Activated CD4-positive, CD25-positive, alpha-beta regulatory T cell treated with anti-CD3 and anti-CD28 coated beads, Interleukin-2, amount 50 U/mL, for 16 hours (primary cell): ENCODE measurements at places on chromosomes 4 and X.

- no peak for DNase-seq
These were observed 337.3 kb upstream of the GNPDA2 start for GRCh38 chr4:45063696-45064095.

GRCh38 chr4:148353571-148353970 lies 88.6 kb downstream of the NR3C2 start:
- DNase-seq: no peak

DNA sequence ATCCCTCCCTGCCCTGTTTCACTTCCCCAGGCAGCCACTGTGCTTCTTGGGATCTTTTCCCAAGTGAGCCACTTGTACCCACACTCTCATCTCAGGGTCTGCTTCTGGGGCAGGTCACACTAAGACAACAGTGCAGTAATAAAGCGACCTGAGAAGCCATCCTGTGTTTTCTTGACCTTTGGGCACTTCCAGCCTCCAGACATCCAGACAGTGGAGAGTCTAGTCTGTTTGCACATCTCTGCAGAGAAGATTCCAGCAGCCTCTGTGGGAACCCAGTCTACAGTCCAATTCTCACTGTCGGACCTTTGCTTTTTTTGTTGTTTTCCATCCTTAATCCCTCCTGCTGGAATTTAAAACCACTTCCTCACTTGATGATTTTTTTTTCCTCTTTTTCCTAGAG lies 50.3 kb upstream of the ATP6AP2 start:
- no peak for DNase-seq

- DNase-seq: no peak
These were observed 860 bp downstream of the FAM50A start for GRCh38 chrX:154444755-154445246.

- DNase-seq: peak; percentile 4
These were observed 441.7 kb upstream of the RASGEF1B start for GRCh38 chr4:81913427-81913879.

DNA sequence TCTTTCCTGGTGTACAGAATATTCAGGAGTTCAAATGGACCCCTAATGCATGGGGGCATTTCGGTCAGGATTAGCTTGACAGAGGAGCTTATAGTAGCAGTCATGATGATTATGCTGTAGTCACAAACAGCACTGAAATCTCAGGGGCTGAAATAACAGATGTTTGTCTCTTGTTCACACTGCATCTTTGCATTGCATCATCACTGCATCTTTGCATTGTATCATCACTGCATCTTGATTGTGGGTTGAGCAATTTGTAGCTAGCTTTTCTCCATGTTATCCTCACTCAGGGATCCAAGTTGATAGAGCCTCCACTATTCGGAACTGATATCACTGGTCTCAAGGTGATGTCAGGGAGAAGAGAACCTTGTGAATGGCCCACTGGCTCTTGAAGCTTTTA lies 160.9 kb downstream of the GATB start:
- no peak for DNase-seq

DNA sequence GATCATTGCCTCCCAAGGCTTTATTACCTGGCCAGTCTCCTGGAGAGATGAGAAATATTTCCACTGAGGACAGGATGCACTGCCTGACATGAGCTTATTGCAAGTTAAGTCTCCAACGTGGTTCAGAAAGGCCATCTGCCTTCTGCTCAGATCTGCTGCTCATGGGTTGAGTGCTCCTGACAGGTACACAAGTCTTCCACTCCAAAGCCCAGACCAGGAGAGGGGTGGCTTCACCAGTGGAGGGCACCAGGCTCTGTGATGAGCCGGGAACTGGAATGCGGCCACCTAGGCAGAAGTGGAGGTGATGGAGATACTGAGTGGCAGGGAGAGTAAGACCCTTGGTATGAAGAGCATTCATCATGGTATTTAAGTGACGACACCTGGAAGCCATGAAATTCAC lies 79.5 kb upstream of the IRF2 start:
- DNase-seq: no peak

DNA sequence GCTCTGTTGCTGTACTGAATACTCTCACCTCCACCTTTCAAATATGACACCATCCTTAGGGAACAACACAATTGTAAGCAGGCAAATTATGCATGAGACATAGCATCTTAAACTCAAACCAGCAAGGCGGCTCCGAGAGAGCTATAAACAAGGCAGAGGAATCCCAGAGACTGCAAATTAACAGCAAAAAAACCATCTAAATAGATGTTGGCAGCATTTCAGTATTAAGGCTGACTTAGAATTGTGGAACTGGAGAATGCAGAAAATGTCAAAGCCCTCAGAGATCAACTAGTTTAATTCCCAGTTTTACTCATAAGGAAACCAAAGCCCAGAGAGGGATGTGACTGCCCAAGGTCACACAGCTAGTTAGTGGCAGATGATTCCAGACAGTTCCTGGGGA lies 37.2 kb upstream of the SPANXC start:
- no peak for DNase-seq

DNA sequence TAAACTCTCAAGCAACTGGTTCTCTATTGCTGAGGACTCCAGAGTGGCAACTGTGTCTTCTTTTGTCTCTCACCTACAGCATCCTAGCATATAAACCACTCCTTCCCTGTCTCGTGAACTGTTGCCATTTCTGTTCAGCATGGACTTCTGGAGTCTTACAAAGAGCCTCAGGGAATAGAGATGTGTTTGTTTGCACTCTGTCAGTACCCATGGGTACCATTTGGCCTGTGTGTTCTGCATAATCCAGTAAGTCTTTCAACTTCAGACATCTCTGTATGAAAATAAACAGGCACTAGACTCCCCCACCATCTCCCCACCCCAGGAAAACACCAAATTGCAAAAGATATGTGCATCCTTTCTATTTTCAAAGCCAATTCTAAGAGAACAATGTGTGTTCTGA lies 1351.6 kb upstream of the PABPC4L start:
- no peak for DNase-seq

DNA sequence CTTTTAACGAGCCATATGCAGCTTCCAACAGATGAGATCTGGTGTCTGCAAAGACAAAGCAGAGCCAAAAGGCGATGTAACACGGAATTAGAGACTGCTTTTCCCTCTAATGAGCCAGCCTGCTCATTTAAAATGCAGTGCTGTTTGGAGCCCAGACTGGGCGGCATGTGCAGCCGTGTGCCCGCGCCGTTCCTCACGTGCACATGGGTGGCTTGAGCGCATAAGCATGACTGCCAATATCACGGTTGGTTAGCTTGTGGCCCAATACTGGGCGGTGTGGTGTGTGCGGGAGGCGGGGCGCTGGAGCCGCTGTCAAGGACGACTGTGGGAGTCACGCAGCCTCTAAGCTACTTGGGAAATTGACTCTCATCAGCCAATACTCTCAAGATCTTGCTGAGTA lies 87.0 kb upstream of the SCOC start:
- no peak for DNase-seq

GRCh38 chrX:8731559-8732395 lies at the start of gene ANOS1:
Gene ANOS1, minus strand, starts transcription at chrX:8732137. Its CDS starts 101 bp downstream, at chrX:8732036.
- DNase-seq: no peak

DNA sequence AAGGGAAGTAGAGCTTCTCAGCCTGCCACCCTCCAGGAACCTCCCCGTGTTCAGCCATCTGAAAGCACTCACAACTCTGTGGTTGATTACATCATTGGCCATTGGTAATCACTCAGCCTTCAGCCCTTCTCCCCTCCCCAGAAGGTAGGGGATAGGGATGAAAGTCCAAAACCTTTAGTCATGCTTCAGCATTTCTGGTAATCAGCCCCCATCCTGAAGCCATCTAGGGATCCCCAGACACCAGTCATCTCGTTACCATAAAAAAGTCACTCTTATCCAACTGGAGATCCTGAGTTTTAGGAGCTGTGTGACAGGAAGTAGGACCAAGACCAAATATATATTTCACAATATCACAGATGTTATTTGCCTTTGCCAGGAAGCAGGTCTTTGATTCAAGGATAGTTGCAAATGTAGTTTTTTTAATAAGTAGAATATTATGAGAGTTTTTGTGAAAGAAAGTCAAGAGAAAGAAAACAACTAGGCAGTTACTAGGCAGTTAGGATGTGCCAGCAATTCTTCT lies 364.6 kb upstream of the NOCT start:
- no peak for DNase-seq

DNA sequence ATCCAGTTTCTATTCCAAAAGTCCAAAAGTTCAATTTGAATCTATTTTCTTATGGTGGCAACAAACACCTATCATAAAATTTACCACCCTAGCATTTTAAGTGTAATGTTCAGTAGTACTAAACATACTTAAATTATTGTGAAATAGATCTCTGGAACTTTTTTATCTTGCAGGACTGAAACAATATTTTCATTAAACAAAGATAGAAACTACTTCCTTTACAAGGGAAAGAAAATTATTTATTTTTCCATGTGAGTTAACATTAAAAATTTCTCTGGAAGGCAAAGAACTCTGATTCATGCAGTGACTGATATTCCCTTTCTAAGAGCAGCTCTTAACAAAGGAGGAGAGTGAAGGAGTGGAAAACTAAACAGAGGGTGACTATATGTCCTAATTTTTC lies 40.2 kb downstream of the ADH7 start:
- DNase-seq: no peak

DNA sequence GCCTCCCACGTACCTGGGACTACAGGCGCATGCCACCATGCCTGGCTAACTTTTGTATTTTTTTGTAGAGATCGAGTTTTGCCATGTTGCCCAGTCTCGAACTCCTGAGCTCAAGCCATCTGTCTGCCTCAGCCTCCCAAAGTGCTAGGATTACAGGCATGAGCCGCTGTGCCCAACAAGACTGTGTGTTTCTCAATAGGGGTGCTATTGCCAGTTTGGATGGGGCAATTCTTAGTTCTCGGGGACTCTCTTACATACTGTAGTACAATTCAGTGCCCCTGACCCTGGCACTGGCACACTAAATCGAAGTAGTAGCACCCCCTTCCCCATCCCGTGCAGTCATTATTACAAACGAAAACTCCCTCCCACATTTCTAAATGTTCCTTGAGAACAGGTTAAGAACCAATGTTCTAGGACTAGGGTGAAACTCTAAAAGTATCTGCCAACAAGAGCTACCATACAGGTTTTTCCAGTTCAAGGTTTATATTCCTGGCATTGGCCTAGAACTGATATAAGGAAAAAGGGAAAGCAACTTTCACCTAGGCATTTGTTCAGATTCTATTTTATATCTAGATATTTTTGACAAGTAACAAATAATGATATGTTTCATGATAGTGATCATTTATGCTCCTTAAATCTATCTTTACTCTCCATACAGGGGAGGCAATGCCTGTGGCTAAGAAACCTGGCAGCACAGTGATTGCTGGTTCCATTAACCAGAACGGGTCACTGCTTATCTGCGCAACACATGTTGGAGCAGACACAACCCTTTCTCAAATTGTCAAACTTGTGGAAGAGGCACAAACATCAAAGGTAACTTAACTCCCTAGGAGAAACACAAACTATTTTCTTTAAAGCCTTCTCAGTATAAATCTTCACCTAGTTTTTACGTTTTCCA lies 50.4 kb upstream of the PGAM4 start:
- DNase-seq: no peak

DNA sequence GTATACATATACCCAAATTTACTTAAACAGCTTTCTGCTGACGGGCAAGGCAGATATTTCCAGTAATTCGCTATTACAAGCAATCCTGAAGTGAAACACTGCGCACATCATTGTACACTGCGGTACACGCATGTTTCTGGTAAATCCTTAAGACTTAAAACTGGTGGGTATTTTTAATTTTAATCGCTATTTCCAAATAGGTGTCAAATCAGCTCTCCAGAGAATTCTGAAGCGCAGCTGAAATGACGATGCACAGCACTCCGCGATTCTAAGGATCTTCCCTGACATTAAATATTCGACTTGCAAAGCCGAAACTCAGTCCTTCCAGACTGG lies 361 bp downstream of the TMEM128 start:
- no peak for DNase-seq

DNA sequence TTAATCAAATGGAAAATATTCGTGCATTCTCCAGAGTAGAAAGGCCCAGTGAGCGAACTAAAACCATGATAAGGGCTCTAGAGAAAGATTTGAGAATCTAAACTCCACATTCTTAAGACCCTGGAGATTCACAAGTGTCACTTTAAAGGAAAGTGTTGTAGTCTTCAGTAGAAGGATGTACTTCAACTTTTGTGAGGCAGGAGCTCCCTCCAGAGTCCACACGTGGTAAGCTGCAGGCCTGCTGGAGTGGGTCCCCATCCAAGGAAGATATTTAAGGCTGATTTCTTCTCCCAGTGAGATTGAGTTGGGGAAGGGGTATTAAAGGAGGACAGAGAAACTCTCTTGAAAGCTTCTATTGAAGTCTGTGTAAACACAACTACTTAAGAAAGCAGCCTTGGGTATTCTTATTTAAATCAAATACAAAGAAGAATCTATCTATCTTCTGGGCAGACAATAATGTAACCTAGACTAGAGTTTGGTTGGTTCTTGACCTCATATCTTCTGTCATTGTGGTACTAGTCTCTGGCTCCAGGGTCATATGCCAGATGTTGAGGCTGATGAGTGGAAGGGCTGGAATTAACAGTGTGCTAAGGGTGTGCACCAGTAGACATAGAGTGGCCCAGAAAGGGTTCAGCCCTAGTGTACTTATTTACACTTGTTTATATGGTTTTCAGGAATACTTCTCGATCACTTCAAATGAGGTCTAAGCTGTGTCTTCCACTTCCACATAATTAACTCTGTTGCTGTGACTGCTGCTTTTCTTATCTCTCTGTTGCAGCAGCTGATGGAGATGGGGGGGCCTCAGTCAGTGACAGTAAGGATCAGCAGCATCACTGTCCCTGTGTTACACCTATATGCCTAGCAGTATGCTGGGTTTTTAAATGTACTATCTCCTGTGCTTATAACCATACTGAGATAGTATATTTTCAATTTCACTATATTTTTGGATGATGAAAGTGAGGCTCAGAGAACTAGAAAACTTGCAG lies 76.1 kb downstream of the HMGB2 start:
- DNase-seq: peak; percentile 21

GRCh38 chr4:155077452-155078229 lies 130.8 kb upstream of the NPY2R start:
- DNase-seq: no peak

DNA sequence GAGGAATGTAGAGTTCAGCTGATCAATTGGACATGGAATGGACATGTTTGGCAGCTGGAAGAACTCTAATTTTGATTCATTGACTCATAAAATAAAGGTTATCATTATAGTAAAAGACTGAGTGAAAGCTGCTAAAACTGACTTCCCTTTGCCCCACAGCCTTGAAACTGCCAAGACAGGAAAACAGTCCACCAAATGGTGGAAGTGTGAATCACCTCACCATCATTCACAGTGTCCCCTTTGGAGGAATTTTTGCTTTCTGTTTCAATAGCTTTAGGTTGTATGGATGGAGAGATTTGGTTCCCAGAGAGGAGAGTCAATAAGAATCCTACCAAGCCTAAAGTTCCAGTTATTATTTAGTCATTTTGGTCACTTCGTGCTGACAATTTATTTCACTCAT lies 20.8 kb upstream of the FREM3 start:
- DNase-seq: no peak

- DNase-seq: no peak
These were observed 83.8 kb upstream of the UCP1 start for GRCh38 chr4:140652601-140653000.

DNA sequence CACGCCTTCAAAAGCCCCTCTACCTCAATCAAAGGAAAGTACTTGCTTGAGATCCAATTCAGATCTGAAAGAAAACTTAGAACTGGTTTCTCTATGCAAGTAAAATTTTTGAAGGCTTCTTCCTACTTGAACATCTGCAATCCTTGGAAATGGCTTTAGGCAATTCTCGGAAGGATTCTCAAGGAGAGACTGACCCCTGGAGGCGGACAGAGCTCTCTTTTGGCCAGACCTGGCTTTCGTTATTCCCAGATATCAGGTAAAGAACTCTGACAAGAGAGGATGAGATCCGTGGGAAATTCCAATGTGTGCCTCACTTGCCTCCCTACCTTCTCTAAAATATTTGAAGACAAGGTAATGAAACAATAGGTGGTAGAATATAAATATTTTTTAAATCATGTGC lies 670.3 kb upstream of the FAM241A start:
- DNase-seq: no peak
